ENCODE measurements at places on chromosomes 13 and 19.

DNA sequence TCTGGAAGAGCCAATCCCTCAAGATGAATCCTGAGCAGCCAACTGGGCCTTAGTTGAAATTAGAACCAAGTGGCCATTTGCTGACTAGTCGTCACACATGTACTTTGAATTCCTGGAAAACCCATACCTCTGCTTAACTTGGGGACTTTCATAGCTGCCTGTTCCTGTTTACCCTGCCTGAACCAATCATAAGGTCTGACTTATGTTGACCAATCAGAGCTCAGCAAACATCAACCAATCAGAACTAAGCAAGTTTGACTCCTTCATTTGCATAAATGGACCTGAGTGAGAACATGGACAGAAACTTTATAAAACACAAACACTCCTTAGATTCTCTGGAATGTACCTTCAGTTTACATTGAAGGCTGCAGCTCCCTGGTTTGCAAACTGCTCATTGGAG is 50.8 kb downstream of the LATS2 start:
- DNase-seq = no peak

- DNase-seq = no peak
These were observed 1.2 kb upstream of the PLEKHG2 start for GRCh38 chr19:39411081-39411831.

DNA sequence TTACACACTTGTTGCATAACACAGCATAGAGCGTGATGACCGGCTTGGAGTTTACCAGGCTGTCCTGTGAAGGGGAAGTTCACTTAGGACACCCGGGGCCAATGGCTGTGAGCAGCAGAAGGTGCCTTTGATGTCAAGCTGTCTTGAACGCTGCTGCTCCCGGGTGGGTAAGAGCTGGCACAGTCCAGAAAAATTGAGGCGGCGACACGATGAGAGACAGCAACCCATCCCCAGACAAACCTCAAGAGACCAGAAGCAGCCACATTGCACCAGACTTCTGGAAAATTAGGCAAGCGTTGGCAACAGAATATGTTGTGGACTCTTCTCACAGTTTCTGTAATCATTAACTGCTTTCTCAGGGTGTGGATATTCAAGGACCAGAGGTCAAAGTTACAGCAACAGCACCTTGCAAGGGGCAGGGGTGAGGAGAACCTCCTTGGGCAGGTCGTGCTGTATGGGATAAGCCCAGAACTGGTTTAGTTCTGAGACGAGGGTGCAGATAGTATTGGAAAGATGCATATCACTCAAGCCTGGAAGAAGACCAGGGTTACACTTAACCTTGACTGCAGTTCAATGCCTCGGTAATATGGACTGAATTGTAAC is 10.1 kb downstream of the NFILZ start:
- no peak for DNase-seq

- no peak for DNase-seq
These were observed 549.3 kb downstream of the LIG4 start for GRCh38 chr13:107665926-107666458.

DNA sequence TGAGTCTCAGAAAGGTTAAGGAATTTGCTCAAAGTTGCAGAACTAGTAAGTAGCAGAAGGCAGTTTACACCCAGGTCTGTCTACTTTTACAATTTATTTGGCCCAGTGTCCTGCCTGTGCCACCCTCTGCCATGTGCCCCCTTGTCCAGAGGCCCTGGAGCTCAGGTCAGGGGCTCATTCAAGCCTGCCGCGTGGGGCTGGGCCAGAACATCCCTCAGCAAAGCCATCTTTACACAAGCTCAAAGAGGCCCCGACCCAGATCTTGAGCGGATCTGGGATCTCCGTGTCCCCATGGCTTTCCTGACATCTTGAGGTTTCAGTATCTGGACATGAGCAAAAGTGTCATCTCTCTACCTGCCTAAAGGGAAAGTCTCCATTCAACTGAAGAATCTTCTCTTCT is 76.4 kb upstream of the VSTM2B start:
- no peak for DNase-seq

DNA sequence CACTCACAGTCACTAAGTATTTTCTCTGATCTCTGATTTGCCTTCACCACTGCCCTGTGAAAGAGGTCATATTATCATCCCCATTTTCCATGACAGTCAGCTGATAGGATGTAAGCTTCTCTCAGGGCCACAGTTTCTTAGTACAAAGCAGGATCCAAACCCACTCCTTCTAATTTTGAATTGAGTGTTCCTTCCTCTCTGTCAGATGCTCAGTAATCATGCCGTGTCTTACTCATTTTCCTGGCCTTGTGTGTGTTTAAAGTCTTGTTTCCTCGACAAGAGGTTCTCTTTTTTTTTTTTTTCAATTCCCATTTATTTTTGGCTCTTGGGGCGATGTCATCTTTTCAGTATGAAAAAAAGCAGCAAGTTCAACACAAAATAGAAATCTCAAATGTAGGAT is 72.3 kb downstream of the NAA16 start:
- no peak for DNase-seq

GRCh38 chr19:10624585-10624984 is 768 bp upstream of the SLC44A2 start:
- DNase-seq = no peak

DNA sequence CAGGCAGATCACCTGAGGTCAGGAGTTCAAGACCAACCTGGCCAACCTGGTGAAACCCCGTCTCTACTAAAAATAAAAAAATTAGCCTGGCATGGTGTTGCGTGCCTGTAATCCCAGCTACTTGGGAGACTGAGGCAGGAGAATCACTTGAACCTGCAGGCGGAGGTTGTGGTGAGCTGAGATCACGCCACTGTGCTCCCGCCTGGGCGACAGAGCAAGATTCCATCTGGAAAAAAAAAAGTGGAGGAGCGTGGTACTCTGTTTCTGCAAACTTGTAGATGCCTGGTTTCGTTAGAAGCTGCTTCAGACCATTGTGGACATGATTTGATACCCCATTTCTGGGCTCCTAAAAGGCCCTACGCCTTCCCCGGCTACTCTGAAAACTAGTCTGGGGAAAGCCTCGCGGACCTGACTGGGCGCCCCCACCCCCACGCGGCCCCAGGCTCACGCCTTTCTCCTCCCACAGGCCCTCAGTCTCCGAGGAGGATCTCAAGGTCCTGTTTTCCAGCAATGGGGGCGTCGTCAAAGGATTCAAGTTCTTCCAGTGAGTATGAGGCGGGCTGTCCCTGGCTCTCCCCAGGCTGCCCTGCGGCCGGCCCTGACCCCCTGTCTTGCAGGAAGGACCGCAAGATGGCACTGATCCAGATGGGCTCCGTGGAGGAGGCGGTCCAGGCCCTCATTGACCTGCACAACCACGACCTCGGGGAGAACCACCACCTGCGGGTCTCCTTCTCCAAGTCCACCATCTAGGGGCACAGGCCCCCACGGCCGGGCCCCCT is 11.5 kb downstream of the PLPPR3 start:
- no peak for DNase-seq

GRCh38 chr19:54114340-54115108 is 933 bp downstream of the TFPT start:
- DNase-seq = no peak

DNA sequence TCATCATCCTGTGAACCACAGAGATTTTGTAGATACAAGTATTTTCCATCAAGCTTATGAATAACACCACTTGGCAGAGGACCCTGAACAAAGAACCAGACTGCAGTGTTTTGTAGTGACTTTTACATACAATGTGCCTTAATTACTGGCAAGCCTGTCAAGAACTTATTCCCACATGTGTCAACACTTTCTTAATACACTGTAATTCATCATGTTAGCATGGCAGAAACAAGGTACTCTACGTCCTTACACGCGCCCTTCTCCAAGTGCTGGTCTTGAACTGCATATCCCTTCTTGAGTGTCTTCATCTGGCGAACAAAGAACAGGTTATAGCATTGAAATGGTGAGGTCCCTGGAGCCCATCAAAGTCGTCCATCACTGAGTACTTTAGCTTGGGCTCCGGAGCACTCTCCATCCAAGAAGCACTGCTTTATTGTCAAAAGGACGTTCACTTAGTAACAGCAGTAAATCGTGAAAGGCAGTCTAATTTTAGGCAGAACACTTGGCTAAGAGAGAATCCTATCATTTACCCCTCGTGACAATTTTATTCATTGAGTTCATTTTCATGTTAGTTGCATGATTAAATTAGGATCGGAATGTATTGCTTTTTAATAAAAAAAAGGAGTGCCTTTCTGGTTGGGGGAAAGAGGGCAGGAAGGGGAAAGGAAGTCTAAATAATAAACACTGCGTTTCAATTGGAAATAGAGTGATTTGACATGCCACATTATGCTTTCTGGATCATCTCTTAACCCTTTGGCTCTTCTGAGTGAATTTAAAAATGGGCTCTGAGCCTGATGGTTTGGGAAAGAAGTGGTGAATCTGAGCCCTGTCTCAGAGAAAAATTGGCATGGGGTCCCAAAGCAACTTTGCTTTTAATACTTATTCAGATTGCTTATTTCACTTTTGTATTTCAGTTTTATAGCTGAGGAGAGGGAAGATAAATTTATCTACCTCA is 376.1 kb downstream of the DLEU7 start:
- no peak for DNase-seq

GRCh38 chr13:102556806-102557205 is 40.0 kb upstream of the TPP2 start:
- no peak for DNase-seq

- no peak for DNase-seq
These were observed 16.3 kb downstream of the PBX4 start for GRCh38 chr19:19602136-19602712.

GRCh38 chr13:65830411-65831205 is 1399.5 kb downstream of the PCDH9 start:
- no peak for DNase-seq

DNA sequence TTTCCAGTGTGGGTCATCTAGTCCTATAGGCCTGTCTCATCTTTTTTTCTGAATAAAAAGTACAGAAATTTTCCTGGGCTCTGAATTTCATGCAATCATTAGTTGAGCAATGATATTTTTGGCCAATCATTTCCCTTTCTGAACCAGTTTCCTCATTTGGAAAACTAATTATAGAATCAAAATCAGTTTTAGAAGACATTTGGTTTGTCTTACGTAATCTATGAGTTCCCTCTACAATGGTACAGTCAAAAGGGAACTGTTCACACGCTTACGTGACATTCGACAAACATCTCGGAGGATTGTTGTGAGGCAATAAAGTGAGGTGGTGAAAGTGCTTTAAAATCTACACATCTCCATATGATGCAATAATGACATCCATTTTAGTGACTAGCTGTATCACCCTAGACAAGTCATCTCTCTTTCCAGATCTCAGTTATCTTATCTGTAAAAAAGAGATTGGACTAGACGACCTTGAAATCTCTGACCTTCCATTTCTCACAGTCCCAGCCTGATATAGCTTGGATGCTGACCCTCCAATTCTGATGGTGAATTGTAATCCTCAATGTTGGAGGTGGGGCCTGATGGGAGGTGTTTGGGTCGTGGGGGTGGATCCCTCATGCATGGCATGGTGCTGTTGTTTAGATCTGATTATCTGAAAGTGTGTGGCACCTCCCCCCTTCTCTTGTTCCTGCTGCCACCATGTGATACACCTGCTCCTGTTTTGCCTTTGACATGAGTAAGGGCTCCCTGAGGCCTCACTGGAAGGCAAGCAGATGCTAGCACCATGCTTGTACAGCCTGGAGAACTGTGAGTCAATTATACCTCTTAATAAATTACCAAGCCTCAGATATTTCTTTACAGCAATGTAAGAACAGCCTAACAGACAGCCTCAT is 26.7 kb downstream of the FLT1 start:
- DNase-seq = no peak

- no peak for DNase-seq
These were observed 17.3 kb upstream of the RELB start for GRCh38 chr19:44984005-44984404.

All from NCI-H1092 (cell line).